ENCODE measurements at places on chromosomes 5 and 9. TPM values are rescaled to one million over a fixed set of nuclear protein-coding genes. Genes with fewer than 3 reads are reported as not detected.

Gene CXCL14
- not detected for total RNA-seq

GRCh38 chr5:59391576-59391975 lies 501.9 kb downstream of the PDE4D start:
- no peak overlapping the region for H3K27ac ChIP-seq
- no peak for DNase-seq
- no peaks in the 10 kb centered on the region for H3K27me3 ChIP-seq
- H3K4me3 ChIP-seq, result no peak overlapping the region

- H3K4me3 ChIP-seq, result no peak overlapping the region
- H3K36me3 ChIP-seq, result no peaks in the 10 kb centered on the region
- no peak overlapping the region for H3K27ac ChIP-seq
- H3K27me3 ChIP-seq, result peaks cover 6% of the 10 kb centered on the region
- DNase-seq, result no peak
Measured at GRCh38 chr5:58927181-58927580, 344.3 kb downstream of the RAB3C start.

GRCh38 chr9:129171993-129172751 lies 5.9 kb downstream of the IER5L start:
- H3K27ac ChIP-seq, result no peak overlapping the region
- peaks cover 5% of the 10 kb centered on the region for H3K27me3 ChIP-seq
- no peak for DNase-seq
- peaks cover 5% of the 10 kb centered on the region for H3K36me3 ChIP-seq

DNA sequence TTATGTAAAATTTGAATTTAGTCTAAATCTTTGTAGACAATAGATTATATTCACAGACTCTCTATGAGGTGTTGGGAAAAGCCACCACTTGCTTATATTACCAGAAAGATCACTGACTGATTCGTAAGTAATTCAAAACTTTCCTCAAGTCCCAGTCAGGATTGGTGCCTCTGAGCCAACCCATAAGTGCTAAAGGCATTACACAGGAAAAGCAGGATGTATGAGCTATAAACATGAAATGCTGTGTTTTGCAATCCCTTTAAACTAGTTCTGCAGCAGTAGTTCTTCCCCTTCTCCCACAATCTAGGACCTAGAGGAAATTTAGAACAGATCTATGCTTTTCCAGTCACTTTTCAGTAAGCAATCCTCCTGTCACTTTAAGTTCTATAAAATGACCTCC lies 48.0 kb downstream of the SHLD3 start:
- DNase-seq, result peak; percentile 67
- no peak overlapping the region for H3K4me3 ChIP-seq
- peaks cover 37% of the 10 kb centered on the region for H3K4me1 ChIP-seq
- peak overlapping the region; percentile 46 for H3K27ac ChIP-seq
- peaks cover 2% of the 10 kb centered on the region for H3K27me3 ChIP-seq
- peaks cover 26% of the 10 kb centered on the region for H3K36me3 ChIP-seq

GRCh38 chr5:126056851-126057622 lies 366.2 kb upstream of the GRAMD2B start:
- no peaks in the 10 kb centered on the region for H3K27me3 ChIP-seq
- H3K4me3 ChIP-seq, result no peak overlapping the region
- no peak for DNase-seq
- H3K27ac ChIP-seq, result no peak overlapping the region
- no peaks in the 10 kb centered on the region for H3K4me1 ChIP-seq

GRCh38 chr5:159215886-159216285 lies 6.5 kb upstream of the RNF145 start:
- no peak overlapping the region for H3K27ac ChIP-seq
- no peak overlapping the region for H3K4me3 ChIP-seq
- no peaks in the 10 kb centered on the region for H3K36me3 ChIP-seq
- no peaks in the 10 kb centered on the region for H3K27me3 ChIP-seq
- no peak for DNase-seq
- H3K4me1 ChIP-seq, result peaks cover 6% of the 10 kb centered on the region

Gene PPP3R2
- not detected for total RNA-seq

DNA sequence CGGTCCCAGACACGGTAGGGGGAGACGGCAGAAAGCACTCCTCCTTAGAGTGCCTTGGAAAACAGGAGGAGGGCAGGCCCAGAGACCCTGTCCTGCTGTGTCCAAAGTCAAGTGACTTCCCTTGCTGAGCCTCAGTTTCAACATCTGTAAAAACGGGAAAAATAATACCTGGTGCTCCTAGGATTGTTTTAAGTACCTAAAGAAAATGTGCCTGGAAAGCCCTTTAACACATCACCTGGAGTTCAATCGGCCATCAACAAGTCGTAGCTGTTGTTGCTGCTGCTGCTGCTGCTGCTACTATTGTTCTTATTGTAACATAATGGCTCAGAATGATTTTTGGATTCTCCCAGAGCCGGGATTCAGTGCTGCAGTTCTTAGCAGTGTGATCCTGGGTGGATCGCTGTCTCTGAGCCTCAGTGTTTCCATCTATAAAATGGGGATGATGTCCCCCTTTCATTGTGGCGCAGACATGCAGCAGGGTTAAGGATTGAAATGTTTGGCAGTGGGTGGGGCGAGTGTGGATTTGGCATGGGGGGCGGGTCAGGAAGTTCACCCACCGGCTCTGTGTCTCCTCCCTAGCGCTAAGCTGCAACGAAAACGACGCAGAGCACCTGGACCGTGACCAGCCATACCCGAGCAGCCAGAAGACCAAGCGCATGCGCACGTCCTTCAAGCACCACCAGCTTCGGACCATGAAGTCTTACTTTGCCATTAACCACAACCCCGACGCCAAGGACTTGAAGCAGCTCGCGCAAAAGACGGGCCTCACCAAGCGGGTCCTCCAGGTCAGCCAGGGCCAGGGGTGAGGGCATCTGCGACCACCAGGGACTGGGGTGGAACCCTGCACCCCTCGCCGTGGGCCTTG lies 9.2 kb downstream of the LHX2 start:
- peaks cover 67% of the 10 kb centered on the region for H3K27me3 ChIP-seq
- DNase-seq, result no peak
- H3K27ac ChIP-seq, result no peak overlapping the region
- H3K36me3 ChIP-seq, result no peaks in the 10 kb centered on the region
- no peak overlapping the region for H3K4me3 ChIP-seq

Gene CDO1
- total RNA-seq, result 0.30 TPM

DNA sequence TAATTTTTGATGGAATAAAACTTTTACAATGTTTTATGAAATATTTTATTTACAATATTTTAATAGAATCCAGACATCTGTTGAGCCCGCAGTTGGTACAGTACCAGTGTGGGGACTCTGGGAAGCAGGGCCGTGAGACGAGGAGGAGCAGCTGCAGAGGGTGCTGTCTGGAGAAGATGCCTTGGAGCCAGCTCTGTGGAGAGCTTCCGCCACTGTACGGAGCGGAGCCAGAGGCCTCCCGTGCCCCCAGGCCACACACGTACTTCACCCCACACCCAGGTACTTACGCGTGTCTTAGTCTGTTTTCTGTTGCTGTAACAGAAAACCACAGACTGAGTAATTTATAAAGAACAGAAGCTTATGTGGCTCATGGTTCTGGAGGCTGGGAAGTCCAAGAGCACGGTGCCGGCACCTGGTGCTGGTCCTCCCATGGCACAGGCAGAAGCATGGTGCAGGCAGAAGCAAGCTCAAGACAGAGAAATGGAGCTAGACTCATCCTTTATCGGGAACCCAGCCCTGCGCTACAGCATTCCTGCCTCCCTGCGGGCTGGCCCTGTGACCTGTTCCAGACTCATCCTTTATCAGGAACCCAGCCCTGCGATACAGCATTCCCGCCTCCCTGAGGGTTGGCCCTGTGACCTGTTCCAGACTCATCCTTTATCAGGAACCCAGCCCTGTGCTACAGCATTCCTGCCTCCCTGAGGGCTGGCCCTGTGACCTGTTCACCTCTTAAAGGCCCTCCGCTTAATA lies 23.3 kb downstream of the CEP72 start:
- DNase-seq, result no peak
- no peak overlapping the region for H3K27ac ChIP-seq
- no peaks in the 10 kb centered on the region for H3K4me1 ChIP-seq
- peaks cover 25% of the 10 kb centered on the region for H3K36me3 ChIP-seq
- H3K4me3 ChIP-seq, result no peak overlapping the region

DNA sequence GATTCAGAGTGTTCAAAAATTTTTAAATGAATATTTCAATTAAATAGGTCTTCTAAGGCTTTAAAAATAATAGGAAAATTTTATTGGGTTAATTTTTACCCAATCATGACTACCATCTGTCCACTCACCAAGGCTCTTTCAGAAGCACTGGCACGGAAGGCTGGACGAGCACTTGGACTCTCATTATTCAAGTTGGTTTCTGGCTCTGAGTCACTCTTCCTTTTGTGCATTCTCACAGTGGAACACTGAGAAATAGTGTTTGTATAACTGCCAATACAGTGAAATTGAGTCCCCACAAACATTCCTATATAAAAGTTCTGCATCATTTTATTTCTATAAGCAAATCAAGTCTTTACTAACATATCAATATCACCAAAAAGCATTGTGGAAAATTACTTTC lies 1149.0 kb downstream of the EFNA5 start:
- no peak overlapping the region for H3K27ac ChIP-seq
- no peak overlapping the region for H3K4me3 ChIP-seq
- no peaks in the 10 kb centered on the region for H3K36me3 ChIP-seq
- no peaks in the 10 kb centered on the region for H3K4me1 ChIP-seq
- no peaks in the 10 kb centered on the region for H3K27me3 ChIP-seq

- 0 out of 2 replicates have a peak, but pooled peaks cover under 1% of the 10 kb centered on the region for H3K36me3 ChIP-seq
- no peak overlapping the region for H3K4me3 ChIP-seq
- H3K27me3 ChIP-seq, result no peaks in the 10 kb centered on the region
- H3K27ac ChIP-seq, result no peak overlapping the region
- DNase-seq, result no peak
Measured at GRCh38 chr5:4258170-4258569, 662.5 kb downstream of the IRX1 start.

DNA sequence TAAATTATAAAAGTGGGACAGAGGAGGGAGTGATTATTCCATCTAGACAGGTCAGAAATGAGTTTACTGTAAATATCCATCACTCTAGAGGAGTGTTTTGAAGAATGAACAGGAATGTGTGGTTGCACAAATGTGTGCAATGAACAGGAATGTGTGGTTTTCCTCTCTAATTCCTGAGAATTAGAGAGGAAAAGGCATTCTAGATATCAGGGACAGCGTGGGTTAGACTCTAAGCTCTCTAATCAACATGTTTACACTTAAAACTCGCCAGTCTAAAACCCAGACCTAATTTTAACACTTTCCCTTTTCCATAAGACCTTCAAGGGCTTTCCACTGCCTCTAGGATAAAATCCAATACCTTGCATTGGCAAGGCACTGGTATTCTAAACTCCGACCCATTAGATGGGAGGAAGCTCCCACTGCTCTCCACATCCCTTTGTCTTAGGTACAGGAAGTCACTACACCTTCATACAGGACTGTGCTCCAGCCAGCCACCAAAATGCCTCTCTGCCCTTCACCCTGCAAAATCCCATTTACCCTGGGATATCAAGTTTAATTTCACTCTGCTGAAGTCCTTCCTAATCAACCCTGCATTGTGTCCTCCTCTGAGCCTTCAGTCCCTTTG lies 67.9 kb downstream of the NFIB start:
- no peaks in the 10 kb centered on the region for H3K36me3 ChIP-seq
- peaks cover 2% of the 10 kb centered on the region for H3K27me3 ChIP-seq
- no peak for DNase-seq
- no peak overlapping the region for H3K27ac ChIP-seq
- no peak overlapping the region for H3K4me3 ChIP-seq
- peaks cover 7% of the 10 kb centered on the region for H3K4me1 ChIP-seq

GRCh38 chr5:176513788-176514187 lies 23.4 kb downstream of the RNF44 start:
- H3K4me3 ChIP-seq, result no peak overlapping the region
- H3K27ac ChIP-seq, result no peak overlapping the region

Gene C5orf58
- not detected for total RNA-seq

Gene LTC4S
- total RNA-seq, result not detected

DNA sequence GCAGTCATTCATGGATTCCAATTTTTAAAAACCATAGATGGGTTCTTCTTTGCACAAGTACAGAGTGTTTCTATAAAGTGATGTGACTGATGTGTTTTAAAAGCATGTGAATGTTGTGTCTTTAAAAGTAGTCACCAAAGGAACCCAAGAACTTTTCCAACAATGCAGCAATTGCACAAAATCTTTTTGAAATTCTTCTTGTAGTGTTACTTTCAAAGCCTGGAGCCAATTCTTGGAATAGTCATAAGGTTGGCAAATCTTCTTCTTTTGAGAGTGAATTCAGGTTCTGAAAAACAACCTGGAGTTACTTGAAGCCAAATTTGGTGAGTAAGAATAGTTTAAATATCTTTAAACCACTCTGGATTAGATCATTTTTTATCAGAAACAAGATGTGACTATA lies 10.5 kb downstream of the GRAMD2B start:
- peaks cover 82% of the 10 kb centered on the region for H3K36me3 ChIP-seq
- DNase-seq, result peak; percentile 69
- peak overlapping the region; percentile 58 for H3K4me3 ChIP-seq
- peaks cover 91% of the 10 kb centered on the region for H3K4me1 ChIP-seq
- peak overlapping the region; percentile 70 for H3K27ac ChIP-seq
- H3K27me3 ChIP-seq, result peaks cover 3% of the 10 kb centered on the region

DNA sequence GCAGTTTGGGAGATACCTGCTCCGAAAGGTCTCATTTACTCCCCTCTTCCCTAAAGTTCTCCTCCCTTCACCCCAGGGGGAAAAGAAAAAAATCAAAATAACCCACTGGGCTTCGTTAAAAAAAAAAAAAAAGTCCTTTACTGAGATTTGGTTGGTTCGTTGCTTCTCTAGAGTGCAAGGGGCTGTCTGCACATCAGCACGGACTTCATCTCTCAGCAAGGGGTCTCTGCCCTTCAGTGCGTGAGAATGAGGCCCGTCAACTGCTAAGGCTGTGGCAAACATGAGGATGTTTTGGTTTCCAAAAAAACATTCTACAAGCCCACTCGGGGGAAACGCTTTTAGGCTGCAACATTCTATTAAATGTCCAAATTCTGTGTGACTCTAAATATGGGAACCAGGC lies 10.0 kb downstream of the BARHL1 start:
- H3K4me1 ChIP-seq, result no peaks in the 10 kb centered on the region
- DNase-seq, result no peak

- peak overlapping the region; percentile 15 for H3K27ac ChIP-seq
- no peaks in the 10 kb centered on the region for H3K27me3 ChIP-seq
- H3K4me1 ChIP-seq, result peaks cover 23% of the 10 kb centered on the region
- no peak for DNase-seq
- peak overlapping the region; percentile 79 for H3K4me3 ChIP-seq
- no peaks in the 10 kb centered on the region for H3K36me3 ChIP-seq
Measured at GRCh38 chr9:95206143-95206542, 111.4 kb downstream of the FANCC start.

Gene ABCA1
- total RNA-seq, result 10.1 TPM

- H3K4me3 ChIP-seq, result no peak overlapping the region
- no peaks in the 10 kb centered on the region for H3K4me1 ChIP-seq
- no peaks in the 10 kb centered on the region for H3K27me3 ChIP-seq
- H3K27ac ChIP-seq, result no peak overlapping the region
Measured at GRCh38 chr5:119966028-119966427, 336.7 kb downstream of the FAM170A start.
